ENCODE measurements at places on chromosomes 7 and 10.

DNA sequence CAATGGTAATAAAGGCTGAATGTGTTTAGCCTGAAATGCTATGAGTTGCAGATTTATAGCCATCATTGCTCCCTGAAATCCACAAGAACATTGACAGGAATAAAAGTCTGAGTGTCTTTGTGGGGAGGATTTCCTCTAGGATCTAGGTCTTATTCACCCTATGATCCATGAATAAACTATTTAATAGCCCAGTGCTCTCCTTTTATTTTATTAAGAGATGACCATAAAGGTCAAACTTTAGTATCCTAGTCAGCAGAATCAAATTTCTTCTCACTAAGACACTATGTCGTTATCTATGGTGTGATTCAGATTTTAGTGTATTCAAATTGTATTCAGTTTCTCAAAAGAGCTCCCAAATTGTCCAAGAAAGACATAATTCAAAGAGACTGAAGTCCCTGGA lies 67.8 kb upstream of the AKR1E2 start:
- DNase-seq, result no peak

DNA sequence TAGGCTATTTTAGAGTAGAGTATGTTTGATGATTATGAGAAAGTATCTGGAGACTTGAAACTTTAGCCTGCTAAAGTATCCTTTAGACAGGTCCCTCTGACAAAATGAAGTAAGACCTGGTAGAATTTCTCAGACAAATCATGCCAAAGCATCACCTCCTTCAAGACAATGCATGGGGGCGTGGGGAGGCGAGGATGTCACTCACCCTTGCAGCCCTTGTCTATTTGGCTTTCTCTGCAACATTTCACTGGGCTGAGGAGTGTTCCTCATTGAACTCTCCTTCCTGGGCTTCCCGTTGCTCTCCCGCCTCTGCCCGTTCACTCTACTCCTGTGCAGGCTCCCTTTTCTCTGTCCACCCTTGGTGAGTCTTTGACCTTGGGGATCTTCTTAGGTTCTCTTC lies 98.5 kb downstream of the JAZF1 start:
- no peak for DNase-seq

- DNase-seq, result no peak
These were observed 2.0 kb downstream of the MASTL start for GRCh38 chr10:27157150-27157549.

GRCh38 chr7:7902845-7903244 lies 65.8 kb upstream of the GLCCI1 start:
- no peak for DNase-seq

GRCh38 chr7:47331179-47331565 lies 250.7 kb downstream of the TNS3 start:
- DNase-seq, result no peak

DNA sequence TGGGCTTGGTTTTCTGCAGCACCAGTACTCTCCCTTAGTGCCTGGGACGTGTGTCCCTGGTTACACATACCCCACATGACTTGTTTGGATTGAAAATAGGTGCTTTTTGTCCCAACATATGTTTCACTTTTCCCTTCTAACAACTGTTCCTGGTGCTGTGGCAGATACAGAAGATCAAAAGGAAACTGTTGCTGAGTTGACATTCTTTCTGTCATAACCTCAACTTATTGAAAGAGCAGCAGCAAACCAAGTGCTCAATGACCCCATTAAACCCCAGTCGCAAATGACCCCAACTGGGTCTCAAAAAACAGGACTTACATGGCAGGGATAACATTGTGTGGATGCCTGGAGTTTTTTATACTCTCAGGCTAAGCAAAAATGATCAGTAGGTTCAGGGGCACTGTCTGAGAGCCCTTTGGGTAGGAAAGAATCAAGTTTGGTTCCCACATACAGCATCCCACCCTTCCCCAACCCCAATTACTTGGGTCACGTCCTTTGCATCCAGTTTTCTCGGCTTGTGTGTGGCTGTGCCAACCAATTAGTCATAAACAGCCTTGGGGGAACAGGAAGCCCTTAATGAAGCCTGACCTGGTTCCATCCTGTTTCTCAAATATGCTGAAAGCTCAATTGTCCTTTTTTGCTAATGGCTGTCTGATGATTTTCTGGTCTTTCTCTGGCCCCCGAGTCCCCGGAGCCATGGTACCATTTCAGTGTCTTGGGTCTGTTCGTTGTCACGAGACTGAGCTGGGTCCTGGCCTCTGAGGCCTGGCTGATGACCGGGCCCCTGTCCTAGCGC lies 4.9 kb downstream of the HKDC1 start:
- no peak for DNase-seq

Data from putamen (tissue), 1 donor.